ENCODE measurements at places on chromosomes 11 and 22.

DNA sequence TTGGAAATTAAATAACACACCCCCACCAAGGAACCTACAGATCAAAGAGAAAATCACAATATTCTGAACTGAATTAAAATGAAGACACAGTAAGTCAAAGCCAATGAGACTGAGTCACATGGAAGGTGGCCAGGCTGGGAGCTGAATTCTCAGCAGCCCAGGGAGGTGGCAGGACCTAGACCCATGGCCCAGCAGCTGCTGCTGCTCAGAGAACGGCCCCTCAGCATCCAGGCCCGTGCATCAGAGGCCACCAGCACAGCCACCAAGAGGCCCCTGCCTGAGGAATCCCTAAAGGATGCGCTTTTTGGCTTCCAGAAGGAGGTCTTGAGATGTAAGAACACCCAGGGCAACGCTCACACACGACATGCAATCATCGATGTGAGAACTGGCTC lies 35.0 kb downstream of the TBX1 start:
- no peak for DNase-seq

DNA sequence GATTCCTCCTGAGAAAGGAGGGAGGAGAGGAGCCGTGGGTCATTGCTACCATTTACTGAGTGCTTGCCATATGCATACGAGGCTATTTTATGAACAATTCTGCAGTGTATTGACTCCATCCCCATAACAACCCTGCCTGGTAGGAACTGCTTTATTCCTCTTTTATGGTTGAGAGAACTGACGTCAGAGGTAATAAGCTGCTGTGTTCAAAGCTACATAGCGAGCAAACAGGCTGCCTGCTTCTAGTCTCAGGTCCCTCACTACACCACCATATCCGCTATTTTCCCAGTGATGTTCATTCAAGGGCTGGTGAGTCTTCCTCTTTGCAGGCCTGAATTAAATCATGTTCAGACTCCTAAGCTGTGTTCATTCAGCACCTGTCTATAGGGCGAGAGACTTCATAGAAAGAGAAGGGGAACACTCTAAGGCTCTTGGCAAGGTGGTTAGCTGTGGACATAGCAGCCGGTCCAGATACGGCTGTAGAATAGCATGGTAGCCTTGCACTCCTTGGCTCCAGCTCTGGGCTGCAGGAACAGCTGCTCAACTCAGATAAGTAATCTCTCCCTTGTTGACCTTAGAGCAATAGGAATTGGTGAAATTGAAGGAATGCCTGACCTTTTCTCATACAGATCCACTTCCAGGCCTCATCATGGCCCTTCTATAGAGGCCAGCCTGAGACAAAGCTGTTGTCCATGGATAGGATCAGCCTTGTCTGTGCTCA lies 82.6 kb downstream of the MICAL2 start:
- no peak for DNase-seq

DNA sequence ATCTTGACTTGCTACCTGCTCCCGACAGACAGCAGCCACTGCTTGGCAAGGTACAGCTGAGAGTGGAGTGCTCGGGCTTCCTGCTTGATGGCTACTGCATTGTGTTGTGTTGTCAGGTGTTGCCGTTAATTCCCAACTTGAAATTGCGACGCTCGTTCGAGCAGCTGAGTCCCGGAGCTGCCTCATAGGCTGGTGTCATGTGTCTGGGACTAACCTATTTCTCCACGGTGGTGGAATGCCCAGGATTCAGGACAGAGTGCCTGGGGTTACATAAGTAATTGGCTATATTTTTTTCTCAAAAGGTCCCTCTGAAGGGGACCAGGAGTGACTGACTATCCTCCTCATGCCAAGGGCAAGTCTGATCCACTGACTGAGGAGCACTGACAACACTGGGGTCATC lies 18.5 kb downstream of the COMMD9 start:
- DNase-seq, result no peak

GRCh38 chr22:42962295-42963230 lies 52.4 kb downstream of the PACSIN2 start:
- no peak for DNase-seq

- DNase-seq, result no peak
Measured at GRCh38 chr22:28808716-28809355, 8.5 kb upstream of the XBP1 start.

DNA sequence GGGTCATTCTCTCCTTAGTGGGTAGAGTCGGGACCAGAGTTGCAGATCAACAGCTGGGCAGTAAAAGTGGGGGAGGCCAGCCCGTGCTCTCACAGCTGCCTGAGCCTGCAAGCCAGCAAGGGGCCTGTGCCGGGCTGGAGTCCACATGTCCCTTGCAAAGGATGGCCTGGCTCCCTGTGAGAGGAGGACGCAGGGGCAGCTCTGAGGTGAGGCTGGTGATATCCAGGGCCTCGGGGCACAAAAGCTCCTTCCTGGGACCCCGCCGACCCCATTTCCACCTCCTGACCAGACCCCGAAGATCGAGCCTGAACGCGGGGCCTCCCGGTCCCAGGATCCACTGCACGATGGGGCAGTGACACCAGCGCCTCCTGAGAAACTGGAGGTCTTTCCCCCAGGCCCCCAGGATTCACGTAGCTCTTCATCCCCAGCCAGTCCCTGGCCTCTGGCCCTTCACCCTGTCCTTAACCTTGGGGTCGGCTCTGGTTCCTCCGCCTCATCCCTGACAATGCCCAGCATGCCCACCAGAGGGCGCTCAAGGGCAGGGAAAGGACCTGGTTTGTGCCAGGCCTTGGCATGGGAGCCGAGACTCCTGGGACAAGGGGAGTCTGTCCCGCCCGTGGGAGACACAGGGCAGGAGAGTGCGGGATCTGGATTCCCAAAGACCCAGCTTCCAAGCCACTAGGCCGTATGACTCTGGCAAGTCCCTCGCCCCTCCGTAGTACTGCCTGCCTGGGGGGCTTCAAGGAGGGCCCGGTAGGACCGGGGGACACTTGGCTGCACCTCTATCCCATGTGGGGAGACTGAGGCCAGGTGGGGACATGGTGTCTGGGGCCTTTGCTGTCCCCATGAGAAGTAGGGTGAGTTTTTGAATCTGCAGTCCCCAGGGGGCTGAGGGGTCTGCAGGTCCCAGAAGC lies 17.8 kb upstream of the WNT7B start:
- DNase-seq, result peak; percentile 54

DNA sequence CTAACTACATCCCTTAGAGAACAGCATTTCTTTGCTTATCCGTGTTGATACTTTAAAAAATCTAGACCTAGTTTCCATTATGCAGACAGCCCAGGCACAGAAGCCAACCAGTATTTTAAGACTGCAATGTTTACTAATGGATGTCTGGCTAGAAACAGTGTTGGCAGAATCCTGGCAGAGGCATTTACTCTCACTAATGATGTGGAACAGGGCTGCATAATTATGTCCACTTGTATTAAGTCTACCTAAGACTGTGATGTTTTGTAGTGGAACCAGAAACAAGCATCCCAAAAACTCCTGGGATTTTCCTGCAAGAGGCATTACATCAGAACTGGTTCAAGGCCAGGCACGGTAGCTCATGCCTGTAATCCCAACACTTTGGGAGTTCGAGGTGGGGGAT lies 50.2 kb upstream of the PICALM start:
- DNase-seq, result no peak

- DNase-seq, result no peak
Measured at GRCh38 chr22:47433627-47434026, 671.2 kb downstream of the TBC1D22A start.

DNA sequence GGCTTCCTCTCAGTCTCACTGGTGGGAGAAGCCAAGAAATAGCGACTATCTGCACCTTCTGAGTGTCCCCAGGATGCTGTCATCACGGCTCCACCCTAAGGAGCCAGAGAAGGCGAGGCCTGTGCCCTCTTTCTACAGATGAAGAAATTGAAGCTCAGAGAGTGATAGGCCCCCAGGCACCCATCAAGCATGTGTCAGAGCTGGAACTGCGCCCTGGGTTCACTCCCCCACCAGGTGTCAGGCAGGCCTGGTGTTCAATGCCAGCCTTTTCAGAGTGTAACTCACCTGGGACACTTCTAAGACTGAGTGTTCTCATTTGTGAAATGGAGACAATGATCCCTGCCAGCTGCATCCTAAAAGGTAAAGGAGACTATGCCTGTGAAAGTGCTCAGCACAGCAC lies 127.3 kb upstream of the SEZ6L start:
- no peak for DNase-seq

GRCh38 chr11:111735262-111736116 lies 30.7 kb downstream of the PPP2R1B start:
- no peak for DNase-seq

- no peak for DNase-seq
Measured at GRCh38 chr11:132119573-132119972, 749.2 kb downstream of the NTM start.

DNA sequence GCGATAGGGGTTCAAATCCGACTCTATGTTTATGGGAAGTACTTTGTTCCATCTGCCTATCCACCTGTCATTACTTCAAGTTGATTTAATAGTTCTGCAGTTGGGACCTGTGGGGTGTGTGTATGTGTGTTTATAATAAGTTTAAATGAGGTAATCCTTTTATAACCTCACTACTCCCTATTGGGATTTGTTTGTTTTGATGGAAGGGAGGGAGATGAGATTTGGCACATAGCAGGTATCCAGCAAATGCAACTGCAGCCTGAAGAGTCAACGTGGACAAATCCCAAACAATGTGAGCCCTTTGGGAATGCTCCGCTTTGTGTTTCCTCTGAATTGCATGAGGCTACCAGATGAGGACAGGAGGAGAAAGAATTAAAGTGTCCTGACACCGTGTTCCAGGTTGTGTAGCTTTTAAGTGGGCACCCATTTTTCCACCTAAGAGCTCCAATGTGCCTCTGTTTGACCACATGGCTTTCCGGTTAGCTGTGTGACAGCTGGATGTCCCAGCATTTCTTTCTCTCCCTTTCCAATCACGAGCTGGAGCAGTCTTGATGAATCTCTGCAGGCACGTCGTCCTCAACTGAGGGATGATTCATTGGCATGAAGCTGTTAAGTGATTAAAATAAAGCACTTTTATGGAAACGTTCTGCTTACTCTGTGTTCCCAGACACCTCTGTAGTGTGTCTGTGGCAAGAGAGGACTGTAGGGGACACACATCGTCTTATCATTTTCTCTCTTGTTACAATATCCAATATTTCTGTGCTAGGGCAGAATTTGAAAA lies 610.7 kb downstream of the NTM start:
- DNase-seq, result no peak

DNA sequence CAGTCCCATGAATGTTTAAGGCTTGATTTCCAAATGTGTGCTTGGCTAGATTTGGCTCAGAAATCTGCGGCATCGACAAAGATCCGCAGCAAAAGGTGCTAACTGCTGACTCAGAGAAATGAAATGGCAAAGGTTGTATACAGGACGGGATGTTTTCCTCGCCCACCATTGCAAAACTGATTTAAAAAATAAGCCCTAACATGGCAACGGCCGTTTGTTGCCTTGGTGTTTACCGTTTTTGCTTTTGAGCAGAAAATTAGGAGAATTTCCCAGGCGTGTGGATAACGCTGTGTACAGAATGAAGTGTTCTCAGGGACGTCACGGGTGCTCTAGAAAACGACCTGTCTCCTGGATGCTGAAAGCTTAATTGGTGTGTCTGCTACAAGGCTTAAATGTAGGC lies 70.2 kb downstream of the ARHGAP8 start:
- no peak for DNase-seq

- DNase-seq, result no peak
Measured at GRCh38 chr11:112558691-112559090, 298.0 kb upstream of the PLET1 start.

DNA sequence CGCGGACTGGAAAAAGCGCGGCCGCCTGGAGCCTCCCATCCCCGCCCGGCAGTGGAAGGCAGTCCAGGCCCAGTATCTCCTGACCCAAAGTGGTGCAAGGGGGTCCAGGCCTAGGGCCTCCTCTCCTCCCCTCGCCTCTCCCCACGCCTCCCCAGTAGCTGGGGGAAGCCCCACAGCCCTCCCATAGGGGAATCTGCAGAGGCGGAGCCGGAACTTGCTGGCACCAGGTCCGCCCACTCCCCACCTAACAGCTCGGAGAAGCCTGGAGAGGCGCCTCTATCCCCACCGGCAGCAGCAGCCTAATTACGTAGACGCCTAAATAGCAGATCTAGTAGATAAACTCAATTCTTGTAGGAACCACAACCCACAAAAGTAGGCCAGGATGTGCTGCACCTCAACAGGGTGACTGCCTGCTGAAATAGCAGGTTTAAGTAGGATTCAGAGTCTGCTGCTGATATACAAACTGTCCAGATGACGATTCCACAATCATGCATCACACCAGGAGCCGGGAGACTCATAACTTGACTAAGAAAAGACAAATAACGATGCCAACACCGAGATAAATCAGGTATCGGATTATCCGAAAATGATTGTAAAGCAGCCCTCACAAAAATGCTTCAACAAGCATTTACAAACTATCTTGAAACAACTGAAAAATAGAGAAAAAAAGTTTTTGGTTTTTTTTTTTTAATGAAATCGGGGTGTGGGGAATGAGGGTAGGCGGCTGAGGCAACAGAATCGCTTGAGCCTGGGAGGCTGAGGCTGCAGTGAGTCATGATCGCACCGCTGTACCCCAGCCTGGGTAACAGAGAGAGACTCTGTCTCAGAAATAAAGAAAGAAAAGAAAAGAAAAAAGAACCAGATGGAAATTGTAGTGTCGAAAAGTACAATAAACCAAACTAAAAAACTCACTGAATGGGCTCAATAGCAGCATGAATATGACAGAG lies 11.4 kb upstream of the BRD1 start:
- no peak for DNase-seq

- DNase-seq, result no peak
Measured at GRCh38 chr11:33027846-33028536, 11.4 kb upstream of the TCP11L1 start.

- DNase-seq, result no peak
Measured at GRCh38 chr22:37806409-37807333, 1.1 kb upstream of the GCAT start.

GRCh38 chr11:13318498-13319295 lies 41.1 kb downstream of the BMAL1 start:
- DNase-seq, result no peak

DNA sequence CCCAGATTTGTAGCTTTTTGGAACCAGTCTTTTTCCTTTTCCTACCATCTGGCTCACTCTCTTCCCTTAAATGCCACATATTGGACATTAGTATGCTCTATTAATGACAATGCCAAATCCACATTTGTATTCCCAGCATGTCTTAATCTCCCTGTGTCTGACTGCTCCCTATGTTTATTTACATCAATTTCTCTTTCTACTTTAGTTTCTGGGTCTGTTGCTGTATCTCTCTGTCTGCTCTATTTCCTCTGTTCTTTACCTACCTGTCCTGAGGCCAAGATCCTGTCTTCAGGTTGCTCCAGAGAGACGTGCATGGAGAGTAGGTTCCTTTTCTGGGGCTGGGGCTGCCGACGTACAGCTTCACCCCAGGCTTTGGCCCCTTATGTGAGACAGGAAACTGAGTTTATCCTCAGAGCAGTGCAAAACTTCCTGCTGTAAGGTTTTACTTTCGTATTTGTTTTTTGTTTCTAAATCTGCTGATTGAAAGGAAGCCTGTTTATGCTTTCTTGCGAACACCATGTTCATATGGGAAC lies 25.6 kb downstream of the OR2AG2 start:
- DNase-seq, result peak; percentile 28

Data from GM18507 (cell line).